ENCODE measurements at places on chromosomes 3 and 15.

GRCh38 chr3:144546539-144546938, 574.9 kb downstream of the DIPK2A start:
- DNase-seq, result no peak

DNA sequence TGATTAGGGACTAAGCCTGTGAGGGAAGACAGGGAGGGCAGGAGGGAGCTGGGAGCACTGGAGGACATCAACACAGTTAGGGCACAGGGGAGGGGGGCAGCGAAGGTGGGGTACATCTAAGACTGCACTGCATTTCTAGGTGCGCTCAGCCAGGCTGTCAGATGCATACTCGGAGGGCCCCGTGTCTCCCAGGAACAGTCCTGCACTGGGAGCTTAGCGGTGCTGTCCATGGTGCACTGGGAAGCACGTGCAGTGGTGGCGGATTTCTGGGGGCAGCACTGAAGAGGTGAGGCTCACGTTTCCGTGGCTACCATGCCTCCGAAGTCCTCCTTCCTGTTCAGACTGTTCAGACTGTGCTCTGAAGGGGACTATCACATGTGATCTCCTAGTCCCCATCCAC, 54.4 kb downstream of the ROPN1B start:
- DNase-seq, result no peak

DNA sequence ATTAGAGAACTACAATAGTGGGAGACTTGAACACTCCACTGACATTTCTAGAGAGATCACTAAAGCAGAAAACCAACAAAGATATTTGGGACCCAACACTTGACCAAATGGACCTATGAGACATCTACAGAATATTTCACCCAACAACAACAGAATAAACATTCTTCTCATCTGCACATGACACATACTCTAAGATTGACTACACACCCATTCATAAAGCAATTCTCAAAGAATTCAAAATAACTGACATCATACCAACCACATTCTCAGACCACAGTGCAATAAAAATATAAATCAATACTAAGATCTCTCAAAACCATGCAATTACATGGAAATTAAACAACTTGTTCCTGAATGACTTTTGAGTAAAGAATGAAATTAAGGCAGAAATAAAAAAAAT, 473.7 kb downstream of the LPP start:
- no peak for DNase-seq

- DNase-seq, result no peak
Observed at GRCh38 chr15:64110950-64111678, 15.3 kb downstream of the SNX1 start.

DNA sequence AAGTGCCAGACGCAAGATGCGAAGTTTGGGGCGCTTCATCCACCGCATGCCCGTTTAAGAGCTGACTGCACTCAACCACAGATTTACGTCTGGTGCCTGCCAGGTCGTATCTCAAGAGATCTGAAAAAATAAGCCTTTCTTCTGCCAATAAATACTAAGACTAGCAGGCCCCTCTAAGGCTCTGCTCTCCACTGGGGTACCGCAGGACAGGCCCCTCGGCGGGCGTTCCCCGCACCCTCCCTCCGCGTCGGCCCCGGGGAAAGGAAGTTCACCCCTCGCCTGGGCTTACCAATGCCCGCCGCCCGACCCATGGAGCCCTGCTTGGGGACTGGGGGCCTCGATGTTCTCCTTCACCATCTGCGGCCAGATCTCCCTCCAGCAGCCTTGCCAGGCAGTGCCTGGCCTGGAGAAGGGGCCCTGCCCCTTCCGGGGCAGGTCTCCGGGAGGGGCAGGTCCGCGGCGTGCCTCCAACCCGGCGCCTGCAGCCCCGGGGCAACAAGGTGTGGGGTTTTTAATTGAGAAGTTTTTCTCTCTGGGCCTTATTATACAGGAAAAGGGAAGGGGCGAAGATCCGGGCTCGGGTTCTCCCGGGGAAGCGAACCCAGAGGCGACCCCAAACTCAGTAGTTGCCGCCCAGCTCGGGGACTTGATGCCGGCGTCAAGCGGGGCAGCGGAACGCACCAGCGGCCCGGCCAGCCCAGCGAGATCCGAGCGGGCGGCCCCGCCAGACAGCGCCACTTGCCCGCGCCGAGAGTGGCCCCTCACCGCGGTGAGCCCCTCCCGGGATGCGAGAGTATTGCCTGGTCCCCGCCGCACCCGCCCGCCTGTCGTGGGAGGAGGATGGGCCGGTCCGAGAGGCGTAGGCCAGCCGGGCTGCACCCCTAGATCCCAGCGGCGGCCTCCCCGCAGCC, 735 bp downstream of the GOLGA8B start:
- no peak for DNase-seq

- DNase-seq, result no peak
Observed at GRCh38 chr3:177300842-177301241, 103.6 kb upstream of the TBL1XR1 start.

DNA sequence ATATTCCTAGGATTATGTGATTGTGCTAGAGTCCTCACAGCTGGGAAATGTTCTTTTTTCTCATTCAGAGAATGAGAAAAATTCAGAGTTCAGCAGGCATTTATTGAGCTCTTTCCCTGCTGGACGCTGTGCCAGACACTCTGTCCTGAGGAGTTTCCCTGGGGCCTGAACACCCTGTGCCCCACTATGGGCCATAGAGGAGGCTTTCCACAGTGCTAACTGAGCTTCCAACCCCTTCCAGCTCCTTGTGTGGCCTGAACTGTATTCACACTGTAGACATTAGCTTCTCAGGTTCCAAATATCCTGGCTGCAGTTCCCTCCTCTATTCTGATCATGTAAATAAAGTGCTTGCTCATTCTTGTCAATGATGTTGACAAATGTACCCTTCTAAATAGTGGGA, 10.0 kb downstream of the ABHD2 start:
- no peak for DNase-seq

DNA sequence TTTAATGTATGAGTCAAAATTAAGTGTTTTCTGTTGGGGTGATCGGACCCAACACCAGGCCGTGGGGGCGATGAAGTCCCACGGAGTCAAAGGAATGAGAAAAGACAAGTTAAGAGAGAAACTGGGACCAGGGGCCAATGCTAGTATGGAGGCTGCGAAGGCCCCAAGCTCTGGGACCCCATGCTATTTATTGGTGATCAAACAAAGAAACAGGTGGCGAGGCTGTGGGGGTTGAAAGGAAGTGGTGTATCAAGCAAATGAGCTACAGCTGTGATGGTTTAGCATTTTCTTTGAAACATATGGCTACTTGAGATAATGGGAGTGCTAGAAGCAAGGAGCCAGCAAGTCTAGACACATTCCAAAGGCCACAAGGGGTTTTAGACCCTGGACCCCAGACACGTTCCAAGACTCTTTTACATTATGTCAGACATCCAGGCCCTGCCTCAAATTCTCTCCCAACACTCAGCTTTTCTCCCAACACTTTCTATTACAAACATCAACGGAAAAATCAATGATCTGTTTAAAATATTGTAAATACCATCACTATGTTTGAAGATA, 56.0 kb upstream of the SNRPN start:
- no peak for DNase-seq

GRCh38 chr3:120661106-120661905, 20.7 kb downstream of the HGD start:
- no peak for DNase-seq

GRCh38 chr3:150773616-150774192, 10.7 kb upstream of the SIAH2 start:
- DNase-seq, result no peak

GRCh38 chr3:23203708-23204330, 692 bp downstream of the UBE2E2 start:
- DNase-seq, result no peak

DNA sequence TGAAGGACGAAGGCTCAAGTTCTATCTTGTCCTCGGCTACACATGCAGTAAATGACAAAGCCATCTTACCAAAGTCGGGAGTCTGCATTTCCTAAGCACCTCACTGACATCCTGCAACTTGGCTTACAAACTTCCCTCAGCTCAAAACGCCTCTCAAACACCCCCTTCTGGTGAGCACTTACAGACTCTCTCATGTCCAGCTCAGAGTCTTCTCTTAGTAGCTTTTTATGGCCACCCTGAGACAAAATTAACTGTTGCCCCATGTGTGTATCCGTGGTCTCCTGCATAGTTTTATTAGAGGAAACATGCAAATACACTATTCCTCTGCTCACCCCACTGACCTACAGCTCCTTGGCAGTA, 819.7 kb downstream of the FHIT start:
- no peak for DNase-seq

DNA sequence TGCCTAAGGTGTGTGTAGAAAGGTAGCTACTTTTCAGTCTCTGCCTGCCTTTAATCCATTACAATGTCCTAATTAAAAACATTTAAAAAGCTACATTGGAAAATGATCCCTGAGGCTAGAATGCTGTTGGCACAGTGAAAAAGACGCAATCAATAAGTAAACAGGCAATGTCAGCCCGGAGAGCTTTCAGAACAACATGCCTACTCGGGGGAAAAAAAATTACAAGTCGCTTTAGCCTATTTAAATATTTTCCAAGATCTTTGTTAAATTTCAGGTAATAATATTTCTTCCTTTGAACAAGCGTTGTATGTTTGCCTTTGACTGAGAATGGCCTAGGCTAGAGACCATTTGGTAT, 46.6 kb upstream of the CD47 start:
- DNase-seq, result no peak

DNA sequence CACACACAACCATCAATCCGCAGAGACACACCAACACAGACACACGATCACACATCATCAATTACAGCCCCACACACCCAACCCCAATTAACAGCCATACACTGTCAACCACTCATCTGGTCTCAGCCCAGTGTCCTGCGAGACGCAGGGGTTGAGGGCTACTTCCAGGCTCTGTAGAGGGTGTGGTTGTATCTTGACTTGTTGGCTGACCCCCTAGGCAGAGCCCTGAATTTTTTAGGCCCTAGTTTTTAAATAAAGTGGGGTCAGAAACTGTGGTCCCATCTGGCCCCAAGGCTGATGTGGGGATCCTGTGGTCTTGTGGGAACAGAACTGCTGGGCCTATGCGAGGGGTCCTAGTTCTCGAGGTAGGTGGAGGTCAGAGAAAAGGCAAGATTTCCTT, 9.2 kb downstream of the VILL start:
- no peak for DNase-seq

DNA sequence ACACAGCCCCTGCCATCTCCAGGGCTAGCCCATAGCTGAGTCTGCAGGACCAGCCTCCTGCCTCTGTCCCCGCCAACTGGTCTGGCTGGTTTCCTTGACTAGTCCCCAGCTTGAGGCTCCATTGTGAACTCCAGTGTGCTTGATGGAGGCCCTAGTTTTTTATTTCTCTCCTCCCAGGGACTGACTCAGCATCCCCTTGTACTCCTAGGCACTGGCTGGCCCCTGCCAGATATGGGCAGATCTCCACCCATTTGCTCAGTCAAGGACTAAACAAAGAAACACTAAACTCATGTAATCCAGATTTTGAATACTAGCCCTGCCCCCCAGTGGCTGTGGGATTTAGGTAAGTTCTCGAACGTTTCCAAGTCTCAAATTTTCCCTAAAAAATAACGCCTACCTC, 415.4 kb upstream of the RORA start:
- no peak for DNase-seq

DNA sequence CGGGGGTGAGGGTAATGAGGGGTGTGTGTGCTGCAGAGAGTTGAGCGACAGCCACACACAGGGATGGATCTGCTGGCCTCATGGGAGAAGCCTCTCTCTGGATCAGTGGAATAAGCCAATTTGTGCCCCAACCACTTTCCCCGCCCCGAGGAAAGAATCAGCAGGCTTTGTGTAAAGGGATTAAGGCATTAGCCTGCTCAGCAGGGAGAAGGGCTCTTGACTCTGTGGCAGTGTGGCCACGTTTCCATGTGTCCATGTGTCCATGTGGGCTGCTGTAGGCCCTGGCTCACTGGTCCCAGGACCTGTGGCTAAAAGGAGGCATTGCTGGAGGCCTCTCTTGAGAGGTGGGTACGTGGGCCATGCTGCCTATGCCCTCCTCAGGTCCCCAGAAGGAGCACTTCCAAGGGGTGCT, 104.7 kb downstream of the HMG20A start:
- no peak for DNase-seq

DNA sequence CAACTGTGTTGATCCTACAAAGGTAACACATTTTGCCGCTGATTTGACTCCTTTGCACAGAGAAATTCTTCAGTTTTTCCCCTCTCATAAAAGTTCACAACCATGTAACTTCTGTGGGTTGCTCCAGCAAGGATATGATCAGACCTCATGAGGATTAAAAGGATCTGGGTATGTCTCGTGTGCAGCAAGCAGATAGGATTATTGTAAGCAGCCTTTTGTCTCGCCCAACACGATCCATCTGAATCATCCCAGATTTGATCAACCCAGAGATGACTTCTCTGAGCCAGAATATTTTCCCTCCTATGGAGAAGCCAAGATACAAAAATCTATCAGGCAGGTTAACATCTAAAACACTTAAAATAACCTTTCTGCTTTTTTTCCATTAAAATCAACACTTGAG, 12.8 kb upstream of the BNIP2 start:
- no peak for DNase-seq

- DNase-seq, result no peak
Observed at GRCh38 chr3:51139616-51140015, 245.5 kb upstream of the MANF start.

DNA sequence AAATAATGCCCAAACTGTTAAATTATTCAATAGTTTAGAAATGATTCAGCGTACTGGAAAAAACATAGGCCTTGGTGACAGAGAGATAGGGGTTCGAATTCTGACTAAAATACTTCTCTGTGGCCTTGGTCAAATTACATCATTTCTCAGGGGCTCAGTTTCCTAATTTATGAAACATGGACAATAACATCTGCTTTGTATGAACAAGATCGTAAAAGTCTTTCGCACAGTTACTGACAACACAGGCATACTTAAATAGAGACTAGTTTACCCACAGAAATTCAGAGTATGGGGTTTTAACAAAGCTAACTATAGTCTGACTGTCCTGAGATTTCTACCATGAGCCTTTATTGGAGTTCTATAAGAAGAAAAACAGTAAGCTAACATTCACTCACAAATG, 440.4 kb downstream of the FHIT start:
- no peak for DNase-seq

DNA sequence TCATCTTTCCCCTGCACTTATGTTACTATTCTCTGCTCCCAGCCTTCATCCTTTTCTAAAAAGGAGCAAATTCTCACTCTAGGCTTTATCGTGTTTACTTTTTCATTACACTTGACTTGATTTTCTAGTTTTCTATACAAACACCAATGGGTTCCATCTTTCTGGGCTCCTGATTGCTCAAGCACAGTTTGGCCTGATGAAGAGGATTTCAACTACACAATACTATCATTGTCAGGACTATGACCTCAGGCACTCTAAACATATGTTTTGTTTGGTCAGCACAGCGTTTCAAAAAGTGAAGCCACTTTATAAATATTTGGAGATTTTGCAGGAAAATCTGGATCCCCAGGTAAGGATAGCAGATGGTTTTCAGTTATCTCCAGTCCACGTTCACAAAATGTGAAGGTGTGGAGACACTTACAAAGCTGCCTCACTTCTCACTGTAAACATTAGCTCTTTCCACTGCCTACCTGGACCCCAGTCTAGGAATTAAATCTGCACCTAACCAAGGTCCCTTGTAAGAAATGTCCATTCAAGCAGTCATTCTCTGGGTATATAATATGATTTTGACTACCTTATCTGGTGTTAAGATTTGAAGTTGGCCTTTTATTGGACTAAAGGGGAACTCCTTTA, 86.2 kb downstream of the TGFBR2 start:
- no peak for DNase-seq

All from SHP77 treated with DMSO at 0.1 percent for 48 hours (cell line).